Colonic mucosa (tissue), 4 donors: ENCODE measurements at places on chromosomes 5 and 9. TPM values are rescaled to one million over a fixed set of nuclear protein-coding genes. Genes with fewer than 3 reads are reported as not detected.

Gene IL7R
- 6.1 TPM for total RNA-seq

Gene OSMR
- 3.0 TPM for total RNA-seq

Gene FGF1
- total RNA-seq = not detected

Gene BTNL8
- total RNA-seq = 88.1 TPM

Gene WNT8A
- not detected for total RNA-seq

Gene JAKMIP2
- 1.3 TPM for total RNA-seq
